Stimulated activated naive CD8-positive, alpha-beta T cell treated with anti-CD3 and anti-CD28 coated beads, Interleukin-15, Interleukin-2, amounts not matched to agents 100 U/mL and 50 U/mL, for 24 hours (primary cell): ENCODE measurements at places on chromosomes 16 and 17.
A peak's percentile ranks its signal among the peaks of the same experiment; 100 is the strongest.

DNA sequence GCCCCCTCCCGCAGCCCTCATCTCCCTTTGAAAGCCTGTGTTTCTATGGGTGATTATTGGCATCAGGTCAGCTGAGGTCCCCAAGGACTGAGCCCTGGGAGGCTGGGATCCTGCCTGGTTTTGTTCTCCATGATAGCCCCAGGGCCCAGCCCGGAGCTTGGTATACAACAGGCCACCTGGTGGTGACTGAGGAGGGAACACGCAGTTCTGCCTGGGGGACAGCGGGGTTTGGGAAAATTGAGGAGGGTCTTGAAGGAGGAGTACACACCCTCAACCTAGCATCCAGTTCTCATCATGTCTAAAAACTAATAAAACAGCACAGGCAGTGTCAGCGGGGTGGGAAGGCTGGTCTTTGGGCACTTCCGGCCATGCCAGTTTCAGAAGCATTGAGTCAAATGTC lies 335.1 kb downstream of the CPPED1 start:
- no peak for DNase-seq

- DNase-seq = no peak
Observed at GRCh38 chr16:20865420-20866131, 34.6 kb downstream of the DCUN1D3 start.

DNA sequence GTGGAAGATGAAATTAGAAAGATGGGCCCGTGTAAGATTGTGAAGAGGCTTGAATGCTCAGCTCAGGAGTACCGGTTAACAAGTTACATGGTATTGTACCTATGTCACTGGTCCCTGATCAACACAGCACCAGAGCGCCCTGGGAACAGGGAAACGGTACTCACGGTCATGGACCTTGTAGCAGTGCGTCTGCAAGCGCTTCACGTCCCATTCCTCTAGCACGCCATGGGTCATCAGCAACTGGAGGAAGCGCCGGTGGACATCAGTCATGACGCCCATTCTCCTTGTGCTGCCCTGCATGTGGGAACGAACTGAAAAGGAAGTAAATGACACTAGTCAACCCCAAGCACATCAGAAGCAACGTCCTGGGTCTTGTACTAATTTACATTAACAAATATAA lies 11.3 kb downstream of the NSMCE1 start:
- DNase-seq = no peak

- no peak for DNase-seq
Observed at GRCh38 chr17:75555679-75556153, 30.2 kb downstream of the LLGL2 start.

- no peak for DNase-seq
Observed at GRCh38 chr17:28204751-28205150, 114.2 kb upstream of the TMEM97 start.

DNA sequence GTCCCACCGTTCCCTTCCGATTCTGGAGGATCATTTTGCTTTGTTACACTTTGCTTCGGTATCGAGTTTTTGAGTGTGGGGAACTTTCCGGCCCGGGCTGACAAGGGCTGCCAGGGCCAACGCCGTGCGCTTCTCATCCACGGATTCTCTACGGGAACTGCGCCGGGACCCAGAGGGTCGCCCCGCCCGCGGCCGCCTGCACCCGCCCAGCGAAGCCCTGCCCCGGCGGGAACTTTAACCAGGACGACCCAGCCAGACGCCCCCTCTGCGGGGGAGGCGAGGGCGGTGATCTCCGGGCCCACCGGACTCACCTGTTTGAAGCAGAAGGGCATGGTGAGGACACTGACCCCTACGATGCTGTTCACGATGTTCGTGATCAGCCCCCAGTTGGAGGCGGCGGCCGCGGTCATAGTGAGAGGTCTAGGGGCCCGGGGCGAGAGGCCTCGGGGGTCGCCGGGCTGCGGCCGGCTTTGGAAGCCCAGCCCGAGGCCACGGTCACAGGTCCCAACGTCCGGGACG lies 536 bp downstream of the SLC38A10 start:
- DNase-seq = peak; percentile 38

DNA sequence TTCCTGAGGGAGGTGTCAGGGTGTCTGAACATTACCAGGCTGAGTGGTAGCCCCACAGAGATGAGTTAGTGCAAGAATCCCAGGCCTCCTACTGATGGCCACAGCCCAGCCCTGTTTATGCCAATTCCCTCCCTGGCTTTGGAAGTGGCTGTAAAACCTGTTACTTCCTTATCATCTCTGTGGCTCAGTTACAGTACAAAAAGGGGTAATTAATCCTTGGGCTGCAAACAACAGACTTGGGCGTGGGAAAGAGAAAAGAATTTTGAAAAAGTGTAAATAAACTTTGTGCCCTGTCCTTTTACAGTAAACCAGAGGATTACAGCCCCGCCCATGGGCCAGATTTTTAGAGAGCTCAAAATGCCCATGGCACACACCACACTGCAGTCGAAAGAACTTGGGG lies 73.1 kb upstream of the AXIN2 start:
- no peak for DNase-seq

DNA sequence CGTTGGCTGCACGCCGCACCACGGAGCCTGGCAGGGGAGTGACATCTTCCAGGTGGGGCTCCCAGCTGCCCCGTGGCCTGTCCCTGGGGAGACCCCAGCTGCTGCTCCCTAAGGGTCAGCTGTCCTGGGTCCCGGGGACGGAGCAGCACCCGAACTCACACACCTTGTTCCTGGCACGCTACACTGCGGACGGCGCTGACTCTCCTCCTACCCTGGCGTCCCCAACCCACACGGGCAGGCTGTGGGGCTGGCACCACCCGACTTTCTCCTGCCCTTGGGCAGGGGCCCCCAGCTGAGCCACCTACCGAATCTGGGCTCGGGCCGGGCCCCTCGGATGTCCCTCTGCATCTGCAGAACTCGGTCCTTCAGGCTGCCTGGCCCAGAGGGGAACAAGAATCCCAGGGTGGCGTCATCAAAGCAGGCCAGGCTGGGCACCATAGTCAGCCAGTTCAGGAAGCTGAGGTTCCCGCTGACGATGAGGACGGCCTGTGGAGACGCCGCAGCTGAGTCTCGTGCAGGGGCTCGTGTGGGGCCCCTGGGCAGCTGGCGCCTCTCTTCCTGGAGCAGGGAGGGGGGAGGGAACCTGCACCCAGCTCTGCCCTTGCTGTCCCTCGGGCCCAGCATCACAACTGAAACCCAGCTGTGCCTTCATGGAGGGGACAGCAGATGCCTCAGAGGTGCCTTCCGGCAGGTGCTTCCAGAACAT lies 70.5 kb upstream of the GNG13 start:
- DNase-seq = no peak

- DNase-seq = no peak
Observed at GRCh38 chr17:76593384-76593826, 7.7 kb upstream of the ST6GALNAC2 start.

GRCh38 chr17:57281887-57282286 lies 25.6 kb downstream of the MSI2 start:
- no peak for DNase-seq

- no peak for DNase-seq
Observed at GRCh38 chr16:73000020-73000906, 47.7 kb downstream of the ZFHX3 start.

DNA sequence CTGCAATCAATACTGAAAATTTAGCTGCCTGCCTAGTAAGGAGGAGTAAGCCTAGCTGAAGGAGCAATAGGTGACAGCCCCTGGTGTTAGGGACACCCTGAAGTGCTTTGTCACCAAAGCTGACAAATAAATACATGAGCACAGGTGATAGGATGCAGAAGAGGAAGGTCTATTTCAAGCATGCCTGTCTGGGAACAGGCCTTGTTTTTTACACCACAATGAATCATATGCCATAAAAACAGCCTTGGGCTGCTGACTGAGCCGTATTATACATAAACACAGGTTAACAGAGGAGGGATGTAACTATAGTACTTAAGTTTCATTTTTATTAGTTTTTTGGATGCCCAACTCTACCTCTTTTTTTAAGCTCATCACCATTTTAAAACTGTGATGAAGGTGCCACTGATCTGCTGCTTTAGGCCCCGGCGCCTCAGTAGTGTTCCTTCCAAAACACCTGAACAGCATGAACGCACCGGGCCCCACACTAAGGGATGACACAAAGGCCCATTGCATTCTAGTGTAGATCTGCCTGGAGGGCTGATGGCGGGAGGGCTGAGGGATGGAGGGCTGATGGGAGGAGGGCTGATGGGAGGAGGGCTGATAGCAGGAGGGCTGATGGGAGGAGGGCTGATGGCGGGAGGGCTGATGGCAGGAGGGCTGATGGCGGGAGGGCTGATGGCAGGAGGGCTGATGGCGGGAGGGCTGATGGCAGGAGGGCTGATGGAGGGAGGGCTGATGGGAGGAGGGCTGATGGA lies 150.3 kb downstream of the AATF start:
- DNase-seq = no peak
